ENCODE measurements at places on chromosomes 12 and 14.

GRCh38 chr14:71300566-71301330 is 393.5 kb downstream of the PCNX1 start:
- no peak for DNase-seq

GRCh38 chr14:75991753-75992152 is 6.2 kb downstream of the IFT43 start:
- DNase-seq = no peak

DNA sequence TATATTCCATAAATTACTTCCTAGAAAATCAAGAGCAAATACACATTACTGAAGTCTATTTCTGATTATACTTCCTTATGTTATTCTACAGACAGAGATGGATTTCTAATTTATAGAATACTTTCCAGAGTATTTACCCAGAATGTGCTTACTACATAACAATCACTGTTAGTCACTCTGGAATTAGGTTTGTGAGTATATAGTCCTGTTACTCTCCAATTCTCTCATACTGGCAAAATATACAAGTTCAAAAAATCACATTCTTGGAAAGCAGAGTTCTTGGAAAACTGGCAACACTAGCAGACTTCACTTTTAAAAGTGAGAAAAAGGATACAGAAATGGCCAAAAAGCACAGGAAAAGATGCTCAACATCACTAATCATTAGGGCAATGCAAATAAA is 7.3 kb downstream of the PPP2R5E start:
- DNase-seq = no peak

DNA sequence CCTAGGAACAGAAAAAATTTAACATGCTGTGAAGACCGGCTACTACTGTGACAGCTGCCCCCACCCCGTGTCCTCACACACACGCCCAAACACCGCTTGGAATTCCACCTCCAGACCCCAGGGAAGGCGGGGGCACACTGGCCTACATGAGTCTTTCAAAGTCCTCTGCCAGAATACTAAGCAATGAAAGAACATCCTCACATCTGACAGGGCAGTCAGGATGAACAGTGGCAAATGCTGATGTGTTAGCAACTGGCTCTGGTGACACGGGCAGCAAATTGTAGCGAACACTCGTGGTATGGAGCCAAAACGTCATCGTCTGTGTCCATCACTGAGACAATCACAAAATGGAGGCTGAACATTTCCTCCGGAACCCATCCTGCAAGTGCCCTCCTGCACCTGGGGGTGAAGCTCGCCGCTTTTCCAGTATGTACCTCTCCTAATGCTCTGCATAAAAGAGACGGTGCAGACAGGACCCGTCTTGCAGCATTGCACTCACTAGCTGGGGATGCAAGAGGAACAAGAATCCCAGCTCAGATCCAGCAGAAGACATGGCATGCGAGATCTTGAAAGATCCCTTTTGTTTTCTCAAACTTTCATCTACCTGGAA is 94.8 kb downstream of the BCL11B start:
- no peak for DNase-seq

DNA sequence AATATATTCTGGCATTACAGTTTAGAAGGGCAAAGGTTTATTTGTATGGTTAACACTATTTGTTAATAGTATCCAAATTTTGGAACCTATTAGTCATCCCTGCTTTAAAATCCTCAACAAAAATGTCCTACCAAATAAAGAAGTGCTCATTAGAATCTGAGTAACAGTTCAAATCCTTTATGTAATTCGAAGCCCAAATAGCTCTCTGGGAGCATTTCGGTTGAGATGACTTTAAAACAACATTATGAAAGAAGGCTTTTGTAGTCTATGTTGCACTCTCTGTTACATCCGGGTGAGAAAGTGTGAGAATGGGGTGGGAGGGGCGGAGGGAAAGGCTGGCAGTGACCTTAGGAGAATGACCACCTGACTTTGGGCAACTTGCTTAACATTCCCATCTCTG is 59.7 kb downstream of the SLC38A1 start:
- no peak for DNase-seq

DNA sequence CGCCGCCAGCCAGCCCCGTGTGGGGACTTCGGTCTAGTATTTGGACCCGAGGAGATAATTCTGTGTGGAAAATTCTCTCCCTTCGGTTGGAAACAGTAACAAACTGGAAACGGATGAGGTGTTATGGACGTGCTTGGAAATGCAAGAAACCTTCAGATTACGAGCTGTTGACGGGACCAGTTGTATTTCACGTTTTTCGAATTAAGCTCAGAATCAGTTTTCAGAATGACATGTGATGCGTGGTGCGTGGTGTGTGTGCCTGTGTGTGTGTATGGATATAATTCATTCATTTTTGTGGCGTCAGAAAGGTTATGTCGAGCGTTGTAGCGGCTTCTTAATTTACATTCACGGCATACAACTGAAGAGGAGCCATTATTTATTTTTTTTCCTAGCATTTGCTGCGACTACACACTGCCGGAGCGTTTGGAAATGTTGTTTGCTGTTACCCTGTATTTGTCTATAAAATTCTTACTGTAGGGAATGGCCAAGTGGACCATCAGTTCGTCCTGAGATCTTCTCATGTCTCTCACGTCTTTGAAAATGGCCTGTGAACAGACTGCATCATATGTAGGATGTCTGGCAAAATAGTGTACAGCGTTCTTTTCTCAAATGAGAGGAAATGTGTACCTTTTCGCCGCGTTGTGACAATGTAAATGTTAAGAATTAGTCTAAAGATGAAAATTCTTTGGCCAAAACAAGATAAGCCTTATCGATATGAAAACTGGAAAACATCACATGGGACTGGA is 1.3 kb downstream of the TRAF3 start:
- peak; percentile 43 for DNase-seq

DNA sequence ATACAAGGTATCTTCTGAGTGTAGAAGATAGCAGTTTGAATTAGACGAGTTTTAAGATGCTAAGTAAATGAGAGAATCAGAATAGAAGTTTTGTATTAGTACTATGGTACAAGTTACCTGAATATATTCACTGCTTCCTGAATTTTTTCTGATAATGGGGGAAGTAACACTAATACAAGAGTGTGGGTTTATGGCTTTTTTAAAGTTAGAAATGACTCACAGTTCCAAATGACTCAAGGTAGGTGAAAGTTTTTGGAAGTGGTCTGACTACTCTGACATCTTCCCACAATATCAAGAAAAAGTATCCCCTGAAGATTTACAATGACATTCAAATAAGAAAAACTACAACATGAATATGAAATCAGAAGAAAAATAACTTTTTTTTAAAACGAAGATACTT is 123.7 kb upstream of the GARIN6 start:
- no peak for DNase-seq

DNA sequence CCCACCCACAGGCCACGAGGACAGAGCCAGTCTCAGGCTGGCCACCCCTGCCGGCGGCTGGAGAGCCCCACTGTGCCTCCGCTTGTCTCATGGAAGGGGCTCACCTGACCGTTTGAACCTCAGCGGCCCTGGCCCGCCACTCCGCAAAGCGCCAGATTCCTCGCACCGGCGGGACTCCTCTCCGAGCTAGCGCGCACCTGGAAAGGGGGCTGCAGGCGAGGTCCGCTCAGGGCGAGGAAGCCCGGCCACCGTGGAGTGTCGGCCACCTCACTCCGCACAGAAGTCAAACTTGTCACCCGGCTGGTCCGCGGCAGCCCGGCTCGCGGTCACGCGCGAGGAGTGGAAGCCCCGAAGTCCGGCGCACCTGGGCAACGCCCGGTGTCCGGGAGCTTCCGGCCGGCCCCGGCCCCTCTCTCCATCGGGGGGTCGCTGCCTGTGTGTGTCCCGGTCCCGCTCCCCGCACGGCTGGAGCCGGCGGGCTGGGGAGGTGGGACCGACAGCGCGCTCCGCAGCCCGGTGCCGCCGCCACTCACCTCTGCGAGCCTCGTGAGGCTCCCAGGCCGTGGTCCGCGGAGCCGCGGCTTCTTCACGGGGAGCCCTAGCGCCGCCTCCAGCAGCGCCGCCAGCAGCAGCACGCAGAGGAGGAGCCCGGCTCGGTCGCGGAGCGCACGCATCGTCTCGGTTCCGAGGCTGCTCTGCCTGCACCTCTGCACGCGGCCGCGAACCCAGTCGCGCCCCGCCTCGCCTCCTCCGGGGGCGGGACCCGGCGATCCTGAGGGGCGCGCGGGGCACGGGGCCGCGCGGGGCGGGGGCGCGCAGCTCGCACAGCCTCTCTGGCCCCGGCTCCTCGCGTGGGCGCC is at the start of gene ISM2:
ISM2 (minus strand) TSS at position 697 of the 860 bp plus-strand sequence; CDS start at position 674, 23 bp downstream.
- DNase-seq = peak; percentile 19

DNA sequence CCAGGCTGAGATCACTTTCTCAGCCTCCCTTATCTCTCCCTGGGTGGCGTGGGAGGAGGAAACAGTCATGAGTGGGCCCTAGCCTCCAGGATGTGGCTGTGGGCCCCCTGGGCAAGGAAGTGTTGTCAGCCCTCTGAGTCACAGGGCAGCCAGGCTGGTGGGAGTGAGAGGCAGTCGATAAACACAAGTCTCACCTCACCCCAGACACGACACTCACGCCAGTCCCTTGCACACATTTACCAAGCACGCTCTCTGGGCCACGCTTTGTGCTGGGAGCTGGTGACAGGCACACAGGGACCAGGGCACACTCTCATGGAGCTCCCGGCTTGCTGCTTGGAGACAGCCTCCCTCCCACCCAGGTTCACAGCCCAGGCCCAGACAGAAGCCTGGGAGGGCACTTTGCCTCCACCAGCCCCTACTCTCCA is 1.9 kb upstream of the KRT79 start:
- DNase-seq = peak; percentile 19

All from hematopoietic multipotent progenitor cell treated with erythropoietin and hydrocortisone succinate and interleukin-3 and kit ligand, for 8 days (in vitro differentiated cells).